ENCODE measurements at places on chromosomes 7 and 10.

DNA sequence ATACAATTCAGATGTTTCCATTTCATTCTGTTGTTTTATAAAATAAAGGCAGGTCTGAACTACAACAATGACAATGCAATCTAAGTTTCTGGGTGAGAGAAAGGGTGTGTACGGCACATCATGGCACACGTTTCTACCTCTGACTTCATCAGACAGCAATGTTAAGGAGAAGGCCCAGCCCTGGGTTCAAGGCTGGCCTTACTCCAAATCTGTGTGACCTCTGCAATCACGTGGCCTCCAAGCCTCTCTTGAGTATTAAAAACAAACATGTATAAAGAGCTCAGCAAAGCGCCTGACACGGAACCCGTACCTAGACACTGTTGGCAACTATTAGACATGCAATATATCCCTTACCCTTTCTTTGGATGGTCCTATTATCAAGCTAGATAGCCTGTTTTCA lies 114.1 kb downstream of the LARP4B start:
- DNase-seq, result no peak

- DNase-seq, result no peak
Observed at GRCh38 chr7:110432061-110432553, 658.8 kb upstream of the LRRN3 start.

DNA sequence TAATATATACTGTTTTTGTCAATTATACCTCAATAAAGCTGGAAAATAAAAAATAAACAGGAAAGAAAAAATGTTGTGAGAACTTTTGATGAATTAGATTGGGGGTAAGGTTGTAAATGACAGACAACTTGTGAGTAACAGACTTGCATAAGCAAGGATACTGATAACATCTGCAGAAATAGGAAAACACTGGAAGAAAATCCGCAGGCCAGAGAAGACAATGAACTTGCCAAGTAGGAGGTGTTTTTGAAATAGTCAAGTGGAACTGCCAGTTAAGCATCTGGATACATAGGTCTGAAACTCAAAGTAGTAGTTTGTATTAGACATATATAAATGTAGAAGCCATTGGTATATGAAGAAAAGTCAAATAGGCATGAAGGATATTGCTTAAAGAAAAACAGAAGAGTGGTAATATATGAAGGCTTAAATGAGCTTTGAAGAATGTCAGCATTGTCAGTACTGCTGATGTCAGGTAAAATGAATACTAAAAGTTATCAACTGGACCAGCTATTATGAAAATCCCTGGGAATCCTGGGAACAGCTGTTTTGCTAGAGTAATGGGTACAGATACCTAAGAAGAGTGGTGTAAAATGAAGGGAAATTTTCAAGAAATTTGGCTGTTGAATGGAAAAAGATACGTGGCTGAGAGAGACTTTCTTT lies 58.7 kb downstream of the DNAJC1 start:
- DNase-seq, result no peak

DNA sequence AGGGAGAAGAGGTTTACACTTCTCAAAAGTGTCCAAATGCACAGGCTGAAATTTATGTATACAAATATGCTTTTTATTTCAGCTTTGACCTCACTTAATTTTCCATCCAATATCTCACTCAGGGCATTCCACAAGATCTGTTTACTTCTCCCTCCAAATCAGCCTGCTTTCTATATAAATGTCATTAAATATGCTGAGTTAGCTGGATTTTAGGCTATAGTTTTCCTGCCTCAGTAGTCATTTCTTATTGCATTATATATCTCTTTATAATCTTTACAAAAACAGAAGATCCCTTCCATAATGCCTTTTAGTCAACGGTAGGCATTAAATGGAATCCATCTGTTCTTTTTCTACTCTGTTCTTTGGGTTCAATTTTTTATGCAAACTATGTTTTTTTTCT lies 71.7 kb upstream of the KCND2 start:
- DNase-seq, result no peak

GRCh38 chr10:88090568-88091214 lies 227.3 kb downstream of the PTEN start:
- no peak for DNase-seq

DNA sequence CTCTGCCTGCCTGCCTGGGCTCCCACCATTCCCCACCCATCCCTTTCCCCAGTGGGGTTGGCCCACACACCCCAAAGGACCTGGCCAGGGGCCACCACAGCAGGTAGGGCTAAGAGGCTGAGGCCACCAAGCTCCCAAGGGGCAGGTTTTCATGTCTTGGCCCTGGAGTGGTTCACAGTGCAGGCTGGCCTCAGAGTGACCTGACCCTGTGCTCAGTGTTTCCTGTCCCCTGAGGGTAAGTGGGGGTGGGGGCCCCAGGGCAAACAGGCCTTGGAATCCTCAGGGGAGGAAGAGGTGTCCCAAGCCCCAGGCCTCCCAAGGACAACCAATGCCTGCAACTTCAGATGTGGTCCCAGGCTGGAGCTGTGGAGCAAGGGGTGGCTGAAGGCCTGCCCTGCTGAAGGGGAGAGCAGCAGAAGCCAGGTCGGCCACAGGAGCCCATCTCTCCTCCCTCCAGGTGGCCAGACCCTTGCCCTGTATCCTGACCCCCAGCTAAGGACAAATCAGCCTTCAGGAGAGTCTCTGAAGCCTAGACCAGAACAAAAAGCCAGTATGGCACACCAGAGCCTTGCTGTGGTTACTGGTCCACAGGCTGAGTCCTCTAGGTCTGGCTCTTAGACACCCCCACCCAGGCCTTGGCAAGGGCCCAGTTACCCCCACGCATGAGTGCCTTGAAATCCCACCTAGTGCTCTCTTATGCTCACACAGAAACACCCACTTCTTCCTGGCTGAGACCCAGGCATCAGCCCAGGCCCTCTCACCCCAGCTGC lies 27.6 kb downstream of the POLL start:
- DNase-seq, result no peak

- no peak for DNase-seq
Observed at GRCh38 chr10:70557876-70558275, 44.7 kb downstream of the PRF1 start.

- no peak for DNase-seq
Observed at GRCh38 chr7:30278376-30278775, 6.0 kb upstream of the ZNRF2 start.

DNA sequence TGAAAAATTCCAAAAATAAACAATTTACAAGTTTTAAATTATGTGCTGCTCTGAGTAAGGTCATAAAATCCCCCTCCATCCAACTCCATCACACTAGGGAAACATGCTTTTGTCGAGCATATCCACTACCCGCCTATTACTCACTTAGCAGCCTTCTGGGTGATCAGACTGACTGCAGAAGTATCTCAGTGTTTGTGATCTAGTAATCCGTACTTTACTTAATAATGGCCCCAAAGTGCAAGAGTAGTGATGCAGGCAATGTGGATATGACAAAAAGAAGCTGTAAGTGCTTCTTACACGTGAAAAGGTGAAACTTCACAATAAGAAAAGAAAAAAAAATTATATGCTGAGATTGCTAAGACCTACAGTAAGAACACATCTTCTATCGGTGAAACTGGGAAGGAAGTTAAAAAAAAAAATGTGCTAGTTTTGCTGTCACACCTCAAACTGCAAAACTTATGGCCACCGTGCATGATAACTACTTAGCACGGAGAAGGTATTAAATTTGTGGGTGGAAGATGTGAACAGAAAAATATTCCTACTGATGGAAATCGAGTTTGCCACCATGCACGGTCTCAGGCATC lies 43.2 kb downstream of the SEMA3C start:
- no peak for DNase-seq

GRCh38 chr7:151384352-151384697 lies 25.5 kb downstream of the WDR86 start:
- DNase-seq, result no peak

DNA sequence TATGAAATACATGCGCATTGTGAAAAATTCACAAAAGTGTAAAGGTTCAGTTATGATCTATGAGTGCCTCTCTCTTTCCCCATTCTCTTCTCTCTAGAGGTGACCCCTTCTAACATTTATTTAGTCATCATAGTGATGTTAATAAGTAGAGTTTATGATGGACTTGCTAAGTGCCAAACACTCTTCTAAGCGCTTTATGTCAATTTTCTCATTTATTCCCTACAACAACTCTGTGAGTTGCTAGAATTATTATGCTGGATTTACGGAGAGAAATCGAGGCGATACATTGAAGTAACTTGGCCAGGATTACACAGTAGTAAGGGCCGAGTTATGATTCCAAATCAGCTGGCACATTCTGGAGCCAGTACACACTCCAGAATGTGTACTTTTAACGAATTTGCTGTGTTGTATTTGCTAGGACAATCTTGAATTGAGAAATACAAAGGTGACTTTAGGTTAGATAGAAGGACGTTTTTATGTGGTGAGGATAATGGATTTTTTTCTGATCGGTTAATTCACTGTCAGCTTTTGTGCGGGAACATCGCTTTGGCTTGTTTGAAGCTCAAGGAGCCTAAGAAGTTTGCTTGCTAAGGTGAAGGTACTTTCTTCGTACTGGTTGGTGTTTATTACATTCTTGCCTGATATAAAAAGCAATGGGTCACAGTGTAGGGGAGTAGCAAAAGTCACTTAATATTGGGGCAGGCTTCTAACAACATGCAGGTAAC lies 1.4 kb downstream of the ATRNL1 start:
- DNase-seq, result no peak

GRCh38 chr7:130273081-130273932 lies 6.6 kb downstream of the CPA2 start:
- no peak for DNase-seq

GRCh38 chr10:76297780-76298281 lies 866.4 kb downstream of the LRMDA start:
- no peak for DNase-seq

- DNase-seq, result no peak
Observed at GRCh38 chr10:45091968-45092367, 91.2 kb downstream of the ZNF22 start.

- DNase-seq, result no peak
Observed at GRCh38 chr10:21728618-21729017, 194.6 kb downstream of the MLLT10 start.

GRCh38 chr7:2843711-2844152 lies 376 bp downstream of the GNA12 start:
- DNase-seq, result no peak

DNA sequence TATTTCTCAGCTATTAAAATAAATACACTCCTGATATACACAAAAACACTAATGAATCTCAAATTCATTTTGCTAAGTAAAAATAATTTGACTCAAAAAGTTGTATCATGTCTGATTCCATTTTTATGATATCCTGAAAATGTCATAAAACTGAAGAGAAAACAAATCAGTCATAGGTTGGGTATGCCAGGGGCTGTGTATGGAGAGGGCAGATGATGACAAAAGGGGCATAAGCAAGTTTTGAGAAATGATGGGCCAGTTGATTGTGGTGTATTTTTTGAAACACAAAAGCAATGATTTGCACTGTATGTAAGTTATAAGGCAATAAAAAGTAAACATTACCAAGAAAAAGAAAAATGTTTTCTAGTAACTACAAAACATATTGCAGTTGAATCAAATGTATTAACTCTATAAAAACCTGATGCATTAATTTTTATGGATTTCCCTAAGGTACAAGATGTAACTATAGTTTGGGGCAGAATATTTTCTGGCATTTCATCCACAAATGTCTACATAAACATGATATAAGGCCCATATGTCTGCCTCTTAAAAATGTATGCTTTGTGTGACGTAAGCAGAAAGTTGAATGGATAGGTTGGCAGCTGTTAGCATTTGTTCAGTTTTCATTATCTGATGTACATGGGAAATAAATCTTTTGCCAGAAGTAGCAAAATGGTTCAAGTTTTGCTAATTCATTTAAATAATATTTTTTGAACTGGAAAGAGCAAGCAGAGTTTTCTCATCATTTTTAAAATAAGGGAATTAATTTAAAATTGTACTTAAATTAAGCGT lies 35.1 kb upstream of the ING3 start:
- no peak for DNase-seq

GRCh38 chr10:62442894-62443669 lies 68.9 kb downstream of the ZNF365 start:
- no peak for DNase-seq

DNA sequence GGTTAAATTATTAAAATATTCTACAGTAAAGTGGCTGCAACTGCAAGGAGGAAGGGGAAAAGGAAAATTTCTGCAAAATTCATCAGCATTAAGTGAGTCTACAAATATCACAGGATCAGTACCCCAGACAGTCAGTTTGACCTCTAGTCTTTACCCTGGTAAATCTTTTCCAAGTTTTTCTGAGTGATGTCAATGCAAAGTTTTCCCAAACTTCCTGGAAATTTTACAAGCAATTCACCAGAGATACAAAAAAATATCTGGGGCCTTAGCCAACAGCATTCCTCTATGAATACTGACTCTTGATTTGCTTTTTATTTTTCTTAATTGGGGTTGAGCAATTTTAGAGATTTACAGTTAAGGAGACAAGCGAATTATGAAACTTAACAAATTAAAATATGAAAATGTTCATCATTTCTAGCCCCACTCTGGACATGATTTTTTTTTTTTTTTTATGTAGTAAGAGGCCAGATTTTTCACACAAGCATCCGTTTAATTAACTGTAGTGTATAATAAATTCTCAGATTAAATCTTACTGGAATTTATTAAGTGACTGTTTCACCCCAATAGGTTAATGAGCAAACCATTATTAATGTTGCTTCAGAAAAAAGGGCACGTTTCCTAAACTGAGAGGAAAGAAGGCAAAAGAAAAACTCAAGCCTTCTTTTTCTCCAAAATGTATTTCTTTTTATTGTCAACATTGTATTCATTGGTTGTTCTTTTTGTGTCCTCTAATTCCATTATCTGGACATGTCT lies 539.5 kb upstream of the FZD8 start:
- DNase-seq, result no peak

- no peak for DNase-seq
Observed at GRCh38 chr7:25359471-25360059, 131.3 kb upstream of the NPVF start.

DNA sequence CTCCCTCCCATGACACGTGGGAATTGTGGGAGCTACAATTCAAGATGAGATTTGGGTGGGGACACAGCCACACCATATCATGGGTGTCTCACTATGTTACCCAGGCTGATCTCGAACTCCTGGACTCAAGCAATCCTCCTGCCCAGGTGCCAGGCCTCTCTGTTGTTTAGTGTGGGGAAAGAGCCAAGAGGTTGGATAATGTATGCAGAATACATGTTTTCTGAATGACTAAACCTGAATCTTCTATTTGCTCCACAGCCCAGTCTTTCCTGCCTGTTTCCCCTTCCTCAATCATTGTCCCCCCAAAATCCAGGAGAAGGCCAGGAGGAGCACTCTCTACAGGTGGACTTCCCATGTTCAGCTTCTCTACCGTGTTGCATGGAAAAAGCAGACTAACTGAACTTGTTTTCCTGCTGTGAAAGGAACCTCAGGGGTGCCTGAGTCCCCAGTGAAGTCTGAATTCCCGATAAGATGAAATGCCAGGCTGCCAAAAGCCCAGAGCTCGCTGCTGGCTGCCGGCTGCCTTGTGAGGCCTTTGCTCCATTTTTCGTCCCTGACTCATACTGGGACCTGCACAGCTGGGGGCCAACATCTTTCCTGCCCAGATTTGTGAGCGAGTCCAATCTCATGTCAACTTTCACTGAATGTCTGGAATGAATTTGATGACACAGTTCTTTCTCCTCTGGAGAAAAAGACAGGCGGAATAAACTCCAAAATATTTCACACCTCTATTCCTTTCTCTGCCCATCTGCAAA lies 588.0 kb downstream of the CALN1 start:
- no peak for DNase-seq

Measured in activated CD8-positive, alpha-beta memory T cell treated with anti-CD3 and anti-CD28 coated beads for 1 hour (primary cell).